Hematopoietic multipotent progenitor cell (in vitro differentiated cells): ENCODE measurements at places on chromosomes 1 and 21. TPM values are rescaled to one million over a fixed set of nuclear protein-coding genes. Genes with fewer than 3 reads are reported as not detected.

- DNase-seq = peak; percentile 92
Observed at GRCh38 chr21:42233067-42233961, 14.4 kb downstream of the ABCG1 start.

DNA sequence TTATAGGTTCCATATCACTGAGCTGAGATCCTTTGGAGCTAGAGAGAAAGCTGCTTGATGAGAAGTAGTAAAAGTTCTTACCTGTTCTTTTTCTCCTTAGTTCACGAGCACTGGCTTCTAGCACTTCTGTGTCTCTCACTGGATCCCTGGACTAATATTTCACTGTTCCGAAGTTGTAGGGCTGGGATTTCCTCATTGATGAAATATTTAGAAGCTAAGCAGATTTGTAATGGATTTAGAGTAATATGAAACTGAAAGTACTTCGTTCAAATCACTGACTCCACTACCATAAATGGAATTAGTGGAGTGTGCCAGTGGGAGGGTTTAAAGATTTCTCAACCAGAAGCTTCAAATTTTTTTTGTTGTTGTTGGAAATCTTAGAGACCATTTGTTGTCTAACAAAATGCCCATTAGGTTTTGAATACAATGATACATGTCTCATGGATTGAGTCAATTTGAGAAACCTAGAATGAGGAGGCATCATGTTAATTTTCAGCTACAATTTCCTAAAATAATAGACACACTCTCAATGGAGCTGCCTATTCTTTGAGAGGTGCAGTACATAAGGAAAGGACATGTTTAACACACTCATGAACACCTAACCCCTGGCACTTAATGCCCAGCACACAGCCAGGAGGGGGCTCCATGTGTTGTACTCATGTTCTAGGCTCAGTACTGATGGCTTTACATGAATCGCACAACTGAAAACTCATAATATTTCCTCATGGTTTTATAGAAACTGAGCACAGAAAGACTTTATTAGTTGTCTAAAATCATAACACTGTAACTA is at the start of gene GBP1:
Gene GBP1 (minus strand): TSS at position 130 of the 790 bp plus-strand sequence. CDS start 1,974 bp downstream, outside the sequence.
- DNase-seq = no peak

The CCDC181 gene
- 0.54 TPM for total RNA-seq

The SPRR5 gene
- total RNA-seq = not detected

GRCh38 chr1:206094024-206094423 is 23.2 kb downstream of the AVPR1B start:
- DNase-seq = no peak

DNA sequence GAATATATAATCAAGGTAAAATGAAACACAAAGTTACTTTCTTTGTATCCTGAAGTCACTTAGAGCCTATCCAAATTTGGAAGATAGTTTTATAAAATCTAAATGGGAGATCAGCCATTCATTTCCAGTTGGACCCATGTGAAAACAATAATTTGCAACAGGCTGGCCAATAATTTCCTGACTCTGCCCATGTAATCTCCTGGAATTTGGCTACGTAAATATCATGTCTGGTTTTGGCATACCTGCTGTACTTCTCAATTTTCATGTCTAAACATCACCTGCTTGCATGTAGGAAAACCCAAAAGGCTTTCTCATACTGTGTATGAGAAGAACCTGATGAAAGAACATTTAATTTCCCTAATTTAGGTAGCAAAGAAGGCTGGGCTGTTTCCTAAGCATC is 7.7 kb upstream of the CYP4Z1 start:
- no peak for DNase-seq

DNA sequence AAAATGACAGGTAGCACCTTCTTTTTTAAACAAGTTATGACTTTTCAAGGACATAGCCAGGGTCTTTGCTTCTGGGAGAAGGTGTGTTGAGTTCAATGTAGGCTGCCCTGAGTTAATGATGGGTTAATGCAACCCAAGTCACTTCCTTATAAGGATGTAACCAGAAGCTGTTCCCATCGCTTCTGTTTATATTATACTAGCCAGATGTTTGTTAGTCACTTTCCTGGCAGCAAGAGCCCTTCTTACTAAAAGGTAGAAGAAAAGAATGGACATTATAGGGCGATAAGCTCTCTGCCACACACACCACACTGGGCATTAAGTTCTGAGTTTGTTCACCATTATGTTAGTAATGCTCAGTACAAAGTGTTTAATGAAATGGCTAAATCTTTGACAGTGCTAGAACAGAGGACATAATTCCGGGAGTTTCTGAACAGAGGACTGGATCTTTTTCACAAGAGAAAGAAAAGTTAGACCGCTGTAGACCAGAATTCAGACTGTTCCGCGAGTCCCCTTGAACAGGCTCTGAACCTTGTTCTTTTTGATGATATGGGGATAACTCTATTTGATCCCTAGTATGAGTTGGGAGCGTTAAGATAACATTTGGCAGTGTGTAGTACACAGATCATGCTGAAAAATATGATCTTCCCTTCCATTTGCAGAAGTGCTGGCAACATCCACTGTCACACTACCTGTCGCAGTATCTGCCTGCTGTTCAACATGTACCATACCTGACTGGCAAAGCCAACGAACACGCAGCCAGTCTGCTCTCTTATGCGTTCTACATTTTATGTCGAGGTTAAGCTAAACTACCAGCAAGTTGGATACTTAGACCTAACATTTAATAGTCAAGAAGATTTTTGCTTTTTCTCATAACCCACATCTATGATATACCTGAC is 41.0 kb downstream of the DEGS1 start:
- DNase-seq = no peak

The GBP7 gene
- total RNA-seq = not detected

DNA sequence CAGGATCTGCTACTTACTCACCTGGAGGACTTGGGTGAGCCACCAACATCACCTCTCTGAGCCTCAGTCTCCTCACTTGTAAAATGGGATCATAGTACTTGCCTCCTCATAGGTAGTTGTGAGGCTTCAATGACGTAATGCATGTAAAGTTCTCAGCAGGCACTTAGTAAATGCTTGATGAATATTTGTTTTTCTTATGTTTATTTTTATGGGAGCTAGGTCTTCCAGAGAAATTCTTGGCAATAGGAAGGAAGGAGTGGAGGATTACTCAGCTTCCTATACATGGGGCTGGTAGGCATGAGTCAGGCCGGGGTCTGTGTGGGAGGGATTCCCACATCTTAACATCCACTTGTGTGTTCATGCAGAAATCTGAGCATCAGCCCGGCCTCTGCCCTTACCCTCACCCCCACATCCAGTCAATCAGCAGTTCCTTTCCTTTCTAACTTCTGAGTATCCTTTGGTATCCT is 95.4 kb upstream of the USP24 start:
- no peak for DNase-seq

DNA sequence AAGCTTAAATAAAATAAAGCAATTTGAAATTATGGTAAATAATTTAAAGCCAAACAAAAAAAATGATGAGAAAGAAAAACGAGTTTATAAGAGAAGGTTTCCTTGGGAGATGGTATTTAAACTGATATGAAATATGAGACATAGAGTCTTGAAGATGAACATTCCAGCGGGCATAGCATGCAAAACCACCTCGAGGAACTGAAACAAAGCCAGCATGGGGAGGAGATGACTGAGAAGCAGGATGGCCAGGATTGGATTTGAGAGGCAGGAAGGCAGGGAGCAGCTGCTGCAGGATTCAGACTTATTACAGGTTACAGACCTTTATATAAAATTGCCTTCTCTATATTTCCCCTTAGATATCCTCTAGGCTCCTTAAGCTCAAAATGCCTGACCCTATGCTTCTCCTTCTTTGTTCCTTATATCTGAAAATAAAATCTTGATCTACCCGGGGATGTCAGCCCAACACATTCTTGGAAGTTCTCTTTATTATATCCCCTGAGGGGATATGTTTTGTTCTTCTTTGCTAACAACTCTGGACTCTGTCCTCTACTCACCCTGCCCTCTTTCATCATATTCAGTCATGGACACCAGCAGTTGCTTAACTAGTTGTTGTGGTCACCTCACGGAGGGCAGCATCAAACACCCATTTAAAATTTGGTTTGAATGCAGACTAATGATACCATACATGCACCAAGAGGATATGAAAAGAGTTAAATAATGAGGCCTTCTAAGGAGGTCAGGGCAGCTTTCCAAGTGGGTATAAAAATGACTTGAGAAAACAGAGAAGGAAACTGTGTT is 719.1 kb upstream of the B3GALT2 start:
- no peak for DNase-seq

GRCh38 chr1:17611991-17612390 is 72.5 kb downstream of the ARHGEF10L start:
- no peak for DNase-seq

The CLCA1 gene
- not detected for total RNA-seq

The TMOD4 gene
- total RNA-seq = under 0.01 TPM

- peak; percentile 25 for DNase-seq
Observed at GRCh38 chr1:112674986-112675727, 698 bp downstream of the MOV10 start.

DNA sequence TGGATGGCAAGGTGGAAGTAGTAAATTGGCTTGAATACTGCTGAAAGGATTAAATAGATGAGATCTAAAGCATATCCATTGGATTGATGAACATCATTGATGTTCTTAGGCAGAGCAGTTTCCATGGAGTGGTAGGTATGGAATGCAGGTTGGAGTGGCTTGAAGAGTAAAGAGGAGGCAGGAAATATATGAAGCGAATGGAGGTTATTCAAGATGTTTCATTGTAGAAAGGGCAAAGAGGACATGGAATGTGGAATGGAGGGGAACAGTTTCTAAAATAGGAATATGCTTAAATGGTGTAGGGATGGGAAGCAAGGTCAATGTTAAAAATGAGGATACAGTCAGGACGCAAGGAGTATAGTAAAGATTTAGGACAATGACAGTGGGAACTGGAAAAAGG is 6.1 kb downstream of the OSBPL9 start:
- no peak for DNase-seq

GRCh38 chr1:65469126-65469888 is 48.8 kb downstream of the LEPR start:
- no peak for DNase-seq

- DNase-seq = no peak
Observed at GRCh38 chr1:114082867-114083585, 70.6 kb downstream of the SYT6 start.

The CIART gene
- 0.27 TPM for total RNA-seq

GRCh38 chr21:33432496-33432895 is 29.3 kb downstream of the IFNGR2 start:
- DNase-seq = no peak

DNA sequence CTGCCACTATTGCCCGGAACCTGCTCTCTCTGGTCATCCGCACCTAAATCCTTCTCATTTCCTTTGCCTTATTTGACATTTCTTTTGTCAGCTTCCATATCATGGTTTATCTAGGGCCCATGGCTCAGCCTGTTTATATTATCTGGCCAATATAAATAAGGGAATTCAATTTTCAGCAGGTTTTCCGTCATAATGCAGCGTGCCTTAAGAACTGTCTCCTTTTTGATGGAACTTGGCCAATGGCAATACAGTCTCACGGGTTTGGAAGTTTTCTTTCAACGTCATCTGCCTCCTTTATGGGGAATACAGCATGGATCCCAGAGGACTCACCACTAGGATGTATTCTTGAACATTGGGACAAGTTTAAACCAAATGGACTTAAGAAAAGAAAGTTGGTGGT is 77.8 kb upstream of the KIAA0040 start:
- DNase-seq = no peak

DNA sequence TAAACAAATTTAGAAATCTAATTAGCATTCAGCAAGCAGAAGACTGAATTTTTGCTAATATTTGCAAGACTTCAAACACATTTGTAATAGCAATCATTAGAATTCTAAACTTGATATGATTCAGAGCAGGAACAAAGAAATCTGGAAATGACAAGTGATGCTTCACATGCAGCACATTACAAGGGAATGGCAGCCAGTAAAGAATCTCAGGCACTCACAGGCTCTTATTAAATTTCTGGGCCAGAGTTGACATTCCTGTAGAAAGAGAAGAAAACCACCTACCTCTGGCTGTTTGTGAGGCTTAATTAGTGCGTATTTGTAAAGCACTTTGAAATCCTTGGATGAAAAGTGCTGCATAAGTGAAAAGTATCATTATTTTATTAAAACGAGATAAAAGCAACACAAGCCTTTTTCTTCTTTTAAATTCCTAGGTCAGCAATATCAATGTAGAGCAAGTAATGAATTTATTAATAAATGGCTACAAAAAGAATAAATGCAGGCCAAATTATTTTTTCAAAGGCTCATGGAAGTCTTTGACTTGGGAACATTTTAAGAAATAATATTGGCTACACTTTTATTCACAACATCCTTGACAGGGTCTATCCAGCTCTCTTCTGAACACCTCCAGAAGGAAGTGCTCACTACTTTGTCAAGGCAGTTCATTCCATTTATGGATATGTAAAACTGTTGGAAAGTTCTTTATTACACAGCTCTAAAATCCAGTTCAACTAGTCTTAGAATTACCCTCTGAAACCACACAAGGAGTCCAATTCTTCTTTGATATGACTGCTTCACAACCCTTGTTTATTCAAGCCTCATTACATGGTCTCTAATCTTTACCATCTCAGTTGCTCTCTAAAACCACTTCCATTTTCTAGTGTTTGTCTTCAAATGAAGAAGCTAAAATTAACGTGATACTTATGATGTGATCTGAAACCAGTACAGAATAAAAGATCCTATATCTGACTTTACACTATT is 32.1 kb upstream of the SCYL3 start:
- peak; percentile 39 for DNase-seq

DNA sequence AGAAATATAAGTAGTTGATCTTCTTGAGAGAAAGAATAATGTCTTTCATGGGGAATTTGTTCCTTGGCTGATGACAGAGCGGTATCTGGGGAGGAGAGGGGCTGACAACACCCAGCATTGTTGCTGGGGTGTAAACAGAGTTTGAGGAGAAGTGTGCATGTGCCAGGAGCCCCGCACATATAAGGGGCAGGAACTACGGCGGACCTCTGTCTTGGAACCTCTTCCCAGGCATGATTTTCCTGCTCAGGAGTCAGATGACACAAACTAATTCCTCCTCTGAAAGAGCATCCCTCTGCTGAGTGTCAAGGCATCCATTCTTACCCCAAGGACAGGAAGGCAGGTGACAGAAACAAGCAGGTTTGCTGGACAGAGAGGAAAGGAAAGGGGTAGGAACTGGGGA is 119.1 kb downstream of the TPTE start:
- no peak for DNase-seq

- no peak for DNase-seq
Observed at GRCh38 chr1:43256675-43257570, 12.9 kb upstream of the TMEM125 start.

- no peak for DNase-seq
Observed at GRCh38 chr1:13760340-13760739, 60.4 kb downstream of the PRDM2 start.

The IL10 gene
- total RNA-seq = under 0.01 TPM

- no peak for DNase-seq
Observed at GRCh38 chr1:224211206-224211962, 28.3 kb downstream of the DEGS1 start.
